ENCODE measurements at places on chromosomes 2 and 18. TPM values are rescaled to one million over a fixed set of nuclear protein-coding genes. Genes with fewer than 3 reads are reported as not detected.

- DNase-seq, result no peak
Observed at GRCh38 chr2:46697830-46698323, 217.7 kb downstream of the MCFD2 start.

- DNase-seq, result peak; percentile 18
Observed at GRCh38 chr2:110869472-110870446, 137.4 kb downstream of the ACOXL start.

- peak; percentile 99 for DNase-seq
Observed at GRCh38 chr2:54903736-54904554, 146.3 kb downstream of the RTN4 start.

GRCh38 chr18:396251-396555 is 104.3 kb downstream of the COLEC12 start:
- no peak for DNase-seq

- DNase-seq, result no peak
Observed at GRCh38 chr18:54479365-54479764, 111.7 kb upstream of the DYNAP start.

GRCh38 chr2:31227711-31228125 is 6.2 kb upstream of the EHD3 start:
- DNase-seq, result peak; percentile 51

LYPD1 gene
- total RNA-seq, result 79.7 TPM

VSNL1 gene
- 0.28 TPM for total RNA-seq

GDF7 gene
- under 0.01 TPM for total RNA-seq

PRSS56 gene
- total RNA-seq, result not detected

TEX44 gene
- total RNA-seq, result not detected

SERPINB7 gene
- 100 TPM for total RNA-seq

SERPINB5 gene
- not detected for total RNA-seq

MYO7B gene
- total RNA-seq, result 0.18 TPM
